ENCODE measurements at places on chromosomes 2 and 18.
A peak's percentile ranks its signal among the peaks of the same experiment; 100 is the strongest.

DNA sequence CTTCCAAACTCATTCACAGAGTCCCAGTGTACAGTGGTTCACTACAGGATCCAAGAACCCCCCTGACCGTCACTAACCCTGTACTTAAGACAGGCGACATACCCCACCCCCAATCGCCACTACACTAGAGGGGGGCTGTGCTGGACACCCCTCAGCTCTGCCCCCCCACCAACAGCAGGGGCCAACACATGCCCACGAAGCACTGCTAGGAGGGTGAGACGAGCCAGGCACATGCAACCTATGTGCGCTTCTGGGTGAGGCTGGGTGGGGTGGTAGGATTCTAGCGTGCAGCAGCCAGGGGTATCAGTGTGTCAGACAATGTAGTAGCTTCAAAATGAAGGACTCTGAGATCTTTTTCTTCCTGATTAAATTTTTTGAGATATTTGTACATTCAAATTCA lies 67.8 kb downstream of the UXS1 start:
- DNase-seq = no peak

GRCh38 chr2:209276000-209276399 lies 147.8 kb upstream of the MAP2 start:
- DNase-seq = no peak

DNA sequence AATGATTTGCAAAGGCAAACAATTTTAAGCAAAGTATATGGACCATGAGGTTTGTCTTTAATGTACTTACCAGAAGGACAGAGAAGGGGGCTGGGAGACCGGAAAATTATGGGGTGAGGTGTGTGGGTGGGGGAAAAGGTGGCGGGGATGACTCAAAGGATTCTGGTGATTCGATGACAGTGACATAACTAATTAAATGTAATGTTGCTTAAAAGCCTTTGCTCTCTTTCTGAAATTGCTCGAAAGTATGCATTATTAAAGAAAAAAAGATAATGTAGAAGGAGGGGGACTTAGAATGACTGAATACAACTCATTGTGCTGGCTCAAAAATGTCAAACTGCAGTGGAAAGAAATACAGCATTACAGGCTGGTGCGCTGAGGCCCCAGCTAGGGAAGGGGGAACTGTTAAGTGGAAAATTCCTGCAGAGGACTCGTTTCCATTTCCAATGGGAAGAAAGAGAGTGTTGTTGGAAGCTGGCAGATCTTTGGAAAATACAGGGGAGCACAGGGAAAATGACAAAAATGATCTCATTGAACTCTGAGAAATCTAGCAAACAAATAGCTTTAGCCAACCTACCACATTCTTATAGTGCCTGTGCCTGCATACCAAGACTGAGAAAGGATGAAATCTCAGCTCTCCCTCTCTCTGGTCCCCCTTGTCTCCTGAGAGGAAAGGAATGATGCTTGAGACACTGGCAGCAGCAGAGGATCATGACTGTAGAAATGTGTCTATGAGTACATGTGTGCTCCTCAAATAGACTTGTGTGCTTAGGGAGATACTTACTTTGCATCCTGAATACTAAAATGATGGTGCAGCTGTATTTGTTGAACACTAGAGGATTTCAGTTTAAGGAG lies 632.4 kb downstream of the NYAP2 start:
- peak; percentile 49 for DNase-seq

DNA sequence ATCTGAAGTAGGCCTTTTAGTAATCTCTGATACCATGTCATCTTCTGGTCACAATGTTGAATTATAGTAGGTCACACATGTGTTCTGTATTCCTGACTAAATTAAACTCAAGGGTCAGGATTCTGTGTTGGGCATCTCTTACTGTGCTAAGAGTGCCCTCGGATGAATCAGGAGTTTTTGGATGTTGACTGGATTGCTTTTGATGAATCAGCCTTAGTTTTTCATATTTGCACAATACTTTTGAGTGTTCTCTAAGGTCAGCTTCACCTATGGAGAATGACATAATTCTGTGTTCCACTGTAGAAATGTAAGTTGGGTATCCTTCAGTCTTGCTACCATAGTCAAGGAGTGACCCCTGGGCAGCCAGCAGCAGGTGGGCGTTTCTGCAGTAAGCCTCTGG lies 190.1 kb downstream of the PTPRM start:
- no peak for DNase-seq

GRCh38 chr2:238868616-238869292 lies 20.9 kb downstream of the TWIST2 start:
- DNase-seq = peak; percentile 51

DNA sequence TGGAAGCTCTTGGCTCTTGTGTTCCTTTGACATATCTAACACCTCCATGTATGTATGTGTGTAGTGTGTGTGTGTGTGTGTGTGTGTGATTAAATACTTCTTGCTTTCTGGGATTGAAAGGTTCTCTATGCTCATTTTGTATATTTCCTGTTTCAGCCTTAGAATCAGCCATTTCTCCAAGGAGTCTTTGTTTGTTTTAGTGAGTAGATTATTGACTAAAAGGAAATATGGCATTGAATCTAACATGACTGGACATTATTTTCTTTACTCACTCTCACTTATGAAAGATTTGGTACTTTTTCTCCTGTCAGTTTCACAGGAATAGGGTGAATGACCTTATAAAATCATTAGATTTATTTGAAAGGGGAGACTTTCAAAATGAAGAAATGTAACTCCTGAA lies 413.8 kb upstream of the SLC14A2 start:
- DNase-seq = no peak

DNA sequence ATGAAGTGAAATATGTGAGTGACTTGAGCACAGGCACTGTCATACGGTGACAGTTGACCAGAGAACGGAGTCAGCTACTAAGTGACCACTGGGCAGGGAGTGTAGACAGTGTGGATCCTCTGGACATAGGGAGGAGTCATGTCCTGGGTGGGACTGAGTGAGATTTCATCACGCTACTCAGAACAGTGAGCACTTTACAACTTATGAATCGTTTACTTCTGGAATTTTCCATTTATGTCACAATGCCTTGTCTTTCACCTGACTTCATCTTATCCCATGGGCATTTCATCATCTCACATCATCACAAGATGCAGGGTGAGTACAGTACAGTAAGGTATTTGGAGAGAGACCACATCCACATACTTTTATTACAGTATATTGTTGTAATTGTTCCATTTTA lies 29.0 kb downstream of the PTPRM start:
- DNase-seq = no peak

DNA sequence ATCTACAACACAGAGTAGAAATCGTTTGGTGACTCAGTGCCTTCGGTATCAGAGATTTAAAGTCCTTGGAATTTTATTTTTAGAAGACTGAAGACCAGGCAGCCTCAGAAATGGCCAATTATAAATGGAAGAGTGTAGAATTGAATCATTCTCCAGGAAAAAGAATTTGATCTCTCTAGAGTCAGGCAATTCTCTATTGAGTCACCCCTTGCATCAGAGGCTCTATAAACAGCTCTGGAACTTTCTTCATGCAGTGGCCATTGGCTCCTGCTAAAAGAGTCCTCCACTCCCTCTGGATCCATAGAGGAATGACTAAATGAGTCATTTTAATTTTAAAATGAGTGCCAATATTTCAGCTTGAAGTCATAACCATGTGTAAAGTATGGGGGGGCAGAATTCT lies 816.2 kb downstream of the TDRD15 start:
- DNase-seq = no peak

DNA sequence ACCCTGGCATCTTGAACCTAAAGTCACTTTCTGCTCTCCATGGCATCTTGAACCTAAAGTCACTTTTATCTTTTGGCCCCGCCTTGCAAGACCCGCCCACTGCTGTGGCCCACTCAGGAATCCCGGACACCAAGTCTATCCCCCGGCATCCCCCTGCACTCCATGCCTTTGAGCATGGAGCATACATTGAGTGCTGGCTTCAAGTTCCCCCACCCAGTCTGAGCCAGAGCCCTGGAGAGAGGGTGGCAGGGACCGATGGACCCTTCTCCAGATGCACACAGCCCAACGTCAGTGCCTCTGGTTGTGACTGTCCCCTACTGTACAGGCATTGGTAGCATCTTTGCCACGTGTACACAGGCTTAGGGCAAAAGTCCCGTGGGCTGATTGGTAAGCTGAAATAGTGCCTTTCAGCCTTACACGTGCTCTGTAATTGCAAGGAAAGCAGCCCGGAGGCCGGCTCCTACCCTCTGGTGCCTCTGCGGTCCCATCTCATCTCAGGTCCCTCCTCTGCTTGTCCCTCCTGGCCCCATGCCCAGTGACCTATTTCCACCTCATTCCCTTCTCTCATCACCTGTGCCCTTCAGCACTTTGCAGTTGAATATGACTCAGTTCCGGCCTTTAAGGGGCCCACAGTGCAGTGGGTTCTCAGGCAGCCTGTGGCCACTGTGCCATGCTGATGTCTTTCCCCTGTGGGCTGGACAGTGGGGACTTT lies 154.0 kb downstream of the INHBB start:
- DNase-seq = no peak

DNA sequence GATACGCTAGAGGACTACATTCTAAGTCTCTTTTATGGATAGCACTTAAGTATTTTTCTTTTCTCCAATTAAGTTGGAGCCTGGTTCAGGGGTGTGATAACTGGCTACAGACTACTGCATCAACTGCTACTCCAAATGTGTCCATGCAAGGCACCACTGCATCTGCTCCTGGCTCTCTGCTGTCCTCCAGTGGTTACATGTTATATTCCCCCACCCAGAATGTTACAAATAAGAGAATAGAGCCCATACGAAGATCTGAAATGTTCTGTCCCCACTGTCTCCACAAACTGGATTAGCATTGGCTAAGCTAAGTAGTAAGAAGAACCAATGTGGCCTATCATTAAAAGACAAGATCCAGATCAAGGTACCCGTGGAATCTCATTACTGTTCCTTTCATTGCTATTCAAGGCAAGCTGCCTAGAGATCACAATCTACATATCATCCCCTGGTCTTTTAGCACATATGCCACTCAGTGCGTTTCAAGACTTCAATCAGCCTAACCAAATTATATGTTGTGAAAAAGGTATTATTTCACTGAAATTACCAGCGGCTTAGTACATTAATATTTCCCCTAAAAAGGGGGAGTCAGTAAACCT lies 308.3 kb upstream of the SLC8A1 start:
- DNase-seq = peak; percentile 83
